Suppressor macrophage treated with lipopolysaccharide for 4 hours (primary cell): ENCODE measurements at places on chromosomes 3 and 15.

- DNase-seq = peak; percentile 66
Observed at GRCh38 chr3:128969993-128970739, 23.7 kb downstream of the CFAP92 start.

DNA sequence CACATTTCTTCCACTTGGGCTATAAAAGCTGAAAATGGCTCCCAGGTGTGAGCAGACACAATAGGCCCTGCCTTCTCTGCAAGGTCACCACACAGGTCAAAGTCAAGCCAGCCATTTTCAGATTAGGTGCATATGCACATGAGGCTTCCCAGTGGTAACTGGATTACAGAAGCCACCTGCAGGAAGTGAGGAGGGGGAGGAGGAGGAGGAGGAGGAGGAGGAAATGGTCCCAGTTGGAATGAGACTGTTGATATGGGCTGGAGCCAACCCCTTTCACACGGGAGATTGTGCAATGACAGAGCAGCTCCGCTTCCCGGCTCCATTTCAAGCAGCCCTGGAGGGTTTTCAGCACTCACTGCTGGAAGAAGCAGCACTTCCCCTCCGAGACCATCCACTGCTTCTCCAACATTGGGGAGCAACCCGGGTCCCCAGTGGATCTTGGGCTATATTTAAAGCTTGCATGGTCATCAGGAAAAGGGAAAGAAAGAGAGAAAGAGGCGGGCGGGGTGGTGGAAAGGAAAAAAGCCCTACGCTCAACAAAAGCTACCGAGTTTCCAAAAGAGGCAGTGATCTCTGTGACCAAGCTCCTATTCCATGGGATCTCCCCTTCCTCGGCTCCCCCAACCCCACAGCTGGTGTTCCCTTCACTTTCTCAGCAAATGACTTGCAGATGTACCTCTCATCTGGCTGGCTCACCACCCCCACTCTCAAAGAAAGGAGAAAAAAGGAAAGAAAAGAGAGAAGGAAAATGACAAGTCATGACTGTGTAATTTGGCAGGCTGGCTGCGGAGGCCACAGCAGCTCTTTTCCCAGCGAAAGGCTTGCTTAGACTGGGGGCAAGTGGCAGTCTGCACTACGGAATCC is 58.3 kb downstream of the LRIG1 start:
- no peak for DNase-seq

- no peak for DNase-seq
Observed at GRCh38 chr3:171994646-171995428, 44.5 kb upstream of the FNDC3B start.

GRCh38 chr3:187186375-187186774 is 10.9 kb upstream of the RTP1 start:
- no peak for DNase-seq

DNA sequence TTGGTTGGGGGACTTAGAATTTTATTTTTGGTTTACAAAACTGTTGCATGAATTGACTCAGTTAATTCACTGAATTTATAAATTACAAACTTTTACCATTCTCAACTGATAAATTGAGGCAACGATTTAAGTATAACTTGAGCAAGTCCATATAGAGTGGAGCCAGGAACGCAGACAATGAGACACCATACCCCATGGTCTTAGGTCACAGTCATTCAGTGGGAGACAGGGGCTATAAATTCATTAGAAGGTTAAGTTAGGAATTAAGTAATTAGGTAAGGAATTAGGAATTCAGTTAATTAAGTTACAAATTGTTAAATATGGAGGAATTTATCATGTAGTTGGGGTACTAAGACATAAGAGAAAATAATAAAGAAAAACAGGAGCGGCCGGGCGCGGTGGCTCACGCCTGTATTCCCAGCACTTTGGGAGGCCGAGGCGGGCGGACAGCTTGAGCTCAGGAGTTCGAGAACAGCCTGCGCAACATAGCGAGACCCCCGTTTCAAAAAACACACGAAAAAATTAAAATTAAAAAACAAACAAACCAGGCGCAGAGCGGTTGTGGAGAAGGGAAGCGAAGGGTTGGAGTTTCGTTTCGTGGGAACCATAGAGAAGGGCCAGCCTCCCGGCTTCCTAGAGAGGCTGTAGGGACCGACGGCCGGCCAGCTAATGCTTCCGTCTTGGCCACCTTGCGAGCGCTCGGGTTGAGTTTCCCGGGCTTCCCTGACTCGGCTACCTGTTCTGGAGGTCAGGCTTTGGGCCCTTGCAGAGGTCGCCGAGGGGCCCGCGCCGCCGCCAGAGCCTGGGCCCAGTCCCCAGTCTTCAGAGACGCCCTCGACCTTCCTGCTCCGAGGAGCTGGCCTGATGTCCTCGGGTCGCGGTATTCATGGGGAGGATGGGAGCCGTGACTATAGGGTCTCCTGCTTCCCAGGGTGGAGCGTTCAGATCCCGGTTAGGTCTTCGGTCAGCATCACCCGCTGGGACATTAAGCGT is at the start of gene ZNF619:
Gene ZNF619 (plus strand): TSS at position 645 of the 993 bp plus-strand sequence. CDS start 858 bp downstream, outside the sequence.
- DNase-seq = peak; percentile 85

GRCh38 chr3:39809181-39809994 is at the start of gene MYRIP:
Gene MYRIP (plus strand): TSS chr3:39809609. CDS start chr3:39900817, 91,208 bp downstream.
- DNase-seq = peak; percentile 5

DNA sequence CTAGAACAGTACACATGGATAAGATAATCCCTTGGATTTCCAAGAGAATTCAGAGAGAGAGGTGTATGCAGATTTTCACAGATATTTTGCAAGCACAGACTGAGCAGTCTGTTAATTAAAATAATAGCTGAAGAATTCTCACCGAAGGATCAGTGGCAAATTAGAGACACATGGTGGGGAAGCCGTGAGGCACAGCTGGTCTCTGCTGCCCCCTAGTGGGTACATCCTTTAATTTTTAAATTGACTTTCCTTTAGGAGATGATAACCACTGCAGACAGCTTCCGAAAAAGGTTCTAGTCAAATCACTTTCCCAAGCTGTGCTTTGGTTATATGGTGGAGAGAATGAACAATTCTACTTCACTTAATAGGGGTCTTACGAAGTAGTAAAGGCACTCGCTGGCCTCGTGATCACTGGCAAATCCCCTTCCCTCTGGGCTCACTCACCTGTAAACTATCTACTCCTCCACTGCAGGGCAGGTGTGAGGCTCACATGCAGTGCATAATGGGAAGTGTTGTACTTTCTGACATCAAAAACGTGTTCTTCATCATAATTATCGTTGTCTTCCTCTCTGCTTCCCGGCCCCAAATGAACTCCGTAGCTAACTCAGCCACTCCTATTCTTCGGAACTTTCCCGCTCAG is 19.5 kb downstream of the MESD start:
- peak; percentile 81 for DNase-seq

DNA sequence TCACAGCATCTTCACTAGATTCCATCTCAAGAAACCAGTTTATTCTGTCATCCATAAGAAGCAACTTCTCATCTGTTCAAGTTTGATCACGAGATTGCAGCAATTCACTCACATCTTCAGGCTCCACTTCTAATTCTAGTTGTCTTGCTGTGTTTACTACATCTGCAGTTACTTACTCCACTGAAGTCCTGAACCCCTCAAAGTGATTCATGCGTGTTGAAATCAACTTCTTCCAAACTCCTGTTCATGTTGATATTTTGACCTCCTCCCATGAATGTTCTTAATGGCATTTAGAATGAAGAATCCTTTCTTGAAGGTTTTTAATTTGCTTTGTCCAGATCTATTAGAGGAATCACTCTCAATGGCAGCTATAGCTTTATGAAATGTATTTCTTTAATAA is 287.6 kb upstream of the TBL1XR1 start:
- DNase-seq = no peak

GRCh38 chr3:3636815-3637214 is 162.4 kb upstream of the LRRN1 start:
- no peak for DNase-seq

- no peak for DNase-seq
Observed at GRCh38 chr3:42441791-42442190, 31.4 kb upstream of the LYZL4 start.

DNA sequence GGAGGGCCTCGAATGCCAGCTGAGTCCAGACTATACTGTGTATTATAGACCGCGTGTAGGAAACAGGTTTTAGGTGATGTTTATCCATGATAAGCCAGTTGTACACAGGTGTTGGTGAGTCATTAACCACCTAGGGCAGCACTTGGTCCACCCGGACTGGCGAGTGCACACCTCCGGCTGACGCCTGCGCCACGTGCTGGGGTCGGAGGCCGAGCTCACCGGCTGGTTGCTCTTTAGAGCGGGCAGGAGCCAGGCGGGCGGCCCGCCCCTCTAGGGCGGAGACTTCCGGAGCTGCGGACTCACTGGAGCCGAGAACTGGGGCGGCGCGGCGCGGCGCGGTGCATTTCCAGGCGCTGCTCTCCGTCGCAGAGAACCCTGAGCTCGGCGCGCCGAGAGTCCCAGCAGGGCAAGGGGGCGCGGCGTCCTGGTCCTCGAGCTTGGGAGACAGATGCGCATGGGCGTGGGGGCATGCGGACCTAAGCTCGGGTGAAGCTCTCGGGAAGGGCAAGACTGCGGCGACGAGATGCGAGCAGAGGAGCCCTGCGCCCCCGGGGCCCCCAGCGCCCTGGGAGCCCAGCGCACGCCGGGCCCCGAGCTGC is at the start of gene ESYT3:
Gene ESYT3 (plus strand): TSS at position 341 of the 599 bp plus-strand sequence. CDS start 183 bp downstream, at position 524.
- peak; percentile 56 for DNase-seq

DNA sequence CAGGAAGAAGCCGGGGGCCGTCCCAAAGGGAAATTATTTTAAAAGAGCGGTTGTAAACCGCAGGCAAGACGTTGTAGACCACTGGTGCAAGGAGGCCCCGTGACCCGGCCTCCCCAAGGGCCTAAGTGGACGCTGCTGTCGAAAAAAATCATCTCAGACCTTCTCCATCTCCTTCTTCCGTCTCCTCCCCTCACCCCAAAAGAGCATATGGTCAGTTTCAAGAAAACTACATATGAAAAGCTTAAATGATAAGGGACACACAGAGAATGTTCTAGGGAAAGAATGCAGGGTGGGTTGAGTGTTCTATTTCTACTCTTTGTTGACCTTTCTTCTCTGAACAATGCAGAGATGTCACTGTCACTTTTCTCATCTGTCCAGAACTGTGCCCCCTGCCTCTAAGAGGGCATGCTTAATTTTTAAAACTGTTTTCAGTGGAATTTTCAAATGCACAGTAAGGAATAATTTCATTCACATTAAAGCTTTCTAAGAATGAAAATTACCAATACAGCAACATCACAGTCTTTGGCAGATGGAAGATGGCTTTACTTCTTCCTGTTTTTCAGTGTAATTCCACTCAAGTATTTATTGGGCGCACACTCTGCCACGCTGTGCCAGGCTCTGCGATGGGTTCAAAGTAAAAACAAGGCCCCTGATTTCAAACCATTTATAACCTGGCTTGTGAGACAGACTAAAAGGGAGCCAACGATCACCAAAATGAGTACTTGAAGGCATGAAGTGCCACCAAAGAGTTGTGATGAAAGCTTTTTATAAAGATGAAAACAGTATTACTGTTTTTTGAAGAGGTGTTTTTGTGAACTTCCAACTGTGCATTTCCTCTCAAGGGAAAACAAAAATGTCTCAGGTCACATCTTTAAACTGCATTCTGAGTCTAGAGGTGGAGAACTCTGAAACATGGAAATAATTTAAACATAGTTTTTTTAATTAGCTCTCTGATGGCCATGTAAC is 891 bp upstream of the TOP2B start:
- DNase-seq = peak; percentile 44

- DNase-seq = no peak
Observed at GRCh38 chr3:142088522-142088921, 60.8 kb downstream of the TFDP2 start.

GRCh38 chr3:141392897-141393734 is 24.8 kb downstream of the ZBTB38 start:
- no peak for DNase-seq

DNA sequence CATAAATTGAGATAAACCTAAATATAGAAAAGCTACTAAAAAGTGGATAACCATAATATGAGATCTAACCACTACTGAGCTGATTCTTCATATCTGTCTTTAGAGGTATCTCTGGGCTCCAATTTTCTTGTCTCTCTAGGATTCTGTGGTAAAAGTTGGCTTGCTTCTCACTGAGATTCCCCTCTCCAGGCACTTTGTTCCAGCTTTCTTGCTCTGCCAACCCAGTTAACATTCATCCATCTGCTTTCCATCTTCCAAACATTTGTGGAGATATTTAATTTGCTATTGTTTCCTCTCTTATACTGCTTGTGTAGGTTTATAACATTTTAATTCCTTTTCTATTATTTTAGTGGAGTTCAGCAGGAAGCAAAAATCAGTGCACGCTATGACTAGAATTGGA is 97.6 kb upstream of the LMCD1 start:
- no peak for DNase-seq

DNA sequence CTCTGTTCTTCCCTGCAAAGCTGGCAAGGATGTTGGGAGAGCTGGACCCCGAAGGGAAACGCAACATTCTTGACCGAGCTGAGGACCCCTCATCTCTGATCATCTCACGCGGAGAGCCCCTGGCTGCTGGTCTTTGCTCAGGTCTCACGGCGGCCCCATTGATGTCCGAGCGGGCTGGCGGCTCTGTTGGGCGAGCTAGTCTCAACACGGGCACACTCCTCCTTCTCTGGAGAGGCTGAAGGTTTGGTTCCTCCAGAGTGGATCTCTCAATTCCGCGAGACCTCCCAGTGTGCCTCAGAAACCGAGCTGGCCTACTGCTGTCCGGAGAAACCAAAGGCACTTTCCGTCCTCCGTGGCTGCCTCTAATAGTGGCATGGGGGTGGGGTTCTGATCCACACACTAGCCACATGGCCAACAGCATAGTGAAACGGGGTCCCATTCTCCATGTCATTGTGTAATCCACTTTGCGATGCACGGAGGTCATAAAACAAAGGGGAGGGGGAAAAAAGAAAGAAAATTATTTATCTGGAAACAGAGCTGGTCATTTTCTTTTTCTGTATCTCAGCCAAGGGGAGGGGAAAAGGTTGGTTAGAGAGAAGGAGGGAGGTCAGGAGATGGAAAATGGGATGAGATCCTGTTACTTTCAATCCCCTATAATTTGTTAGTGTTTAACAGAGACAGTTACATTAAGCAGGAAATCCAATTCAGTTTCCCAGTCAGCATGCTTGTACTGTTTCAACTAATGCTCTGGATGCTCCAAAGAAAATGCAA is 1.3 kb downstream of the CCDC80 start:
- DNase-seq = no peak

- DNase-seq = no peak
Observed at GRCh38 chr3:52525680-52526561, 7.7 kb downstream of the NT5DC2 start.

- DNase-seq = no peak
Observed at GRCh38 chr3:30629746-30630145, 23.3 kb downstream of the TGFBR2 start.
